ENCODE measurements at places on chromosomes 13 and 19.
A peak's percentile ranks its signal among the peaks of the same experiment; 100 is the strongest.

DNA sequence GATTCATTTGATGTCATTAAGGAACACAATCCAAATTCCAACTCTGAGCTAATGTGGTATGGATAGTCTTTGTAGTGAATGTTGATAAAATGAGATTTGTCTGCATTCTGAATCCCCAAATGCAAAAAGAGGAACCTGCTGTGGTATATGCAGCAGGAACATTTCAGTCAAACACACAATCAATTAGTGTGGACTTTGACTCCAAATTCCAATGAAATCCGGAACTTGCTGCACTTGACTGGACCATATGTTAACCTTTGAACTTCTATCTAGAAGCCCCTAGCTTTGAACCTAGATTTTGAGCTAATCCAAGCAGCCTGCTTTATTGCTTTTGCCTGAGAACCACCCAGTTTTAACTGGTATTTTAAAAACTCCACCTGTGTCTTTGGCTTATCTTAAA, 341.3 kb downstream of the SPRY2 start:
- no peak for DNase-seq

GRCh38 chr13:22077205-22077683, 406.4 kb downstream of the FGF9 start:
- DNase-seq = no peak

DNA sequence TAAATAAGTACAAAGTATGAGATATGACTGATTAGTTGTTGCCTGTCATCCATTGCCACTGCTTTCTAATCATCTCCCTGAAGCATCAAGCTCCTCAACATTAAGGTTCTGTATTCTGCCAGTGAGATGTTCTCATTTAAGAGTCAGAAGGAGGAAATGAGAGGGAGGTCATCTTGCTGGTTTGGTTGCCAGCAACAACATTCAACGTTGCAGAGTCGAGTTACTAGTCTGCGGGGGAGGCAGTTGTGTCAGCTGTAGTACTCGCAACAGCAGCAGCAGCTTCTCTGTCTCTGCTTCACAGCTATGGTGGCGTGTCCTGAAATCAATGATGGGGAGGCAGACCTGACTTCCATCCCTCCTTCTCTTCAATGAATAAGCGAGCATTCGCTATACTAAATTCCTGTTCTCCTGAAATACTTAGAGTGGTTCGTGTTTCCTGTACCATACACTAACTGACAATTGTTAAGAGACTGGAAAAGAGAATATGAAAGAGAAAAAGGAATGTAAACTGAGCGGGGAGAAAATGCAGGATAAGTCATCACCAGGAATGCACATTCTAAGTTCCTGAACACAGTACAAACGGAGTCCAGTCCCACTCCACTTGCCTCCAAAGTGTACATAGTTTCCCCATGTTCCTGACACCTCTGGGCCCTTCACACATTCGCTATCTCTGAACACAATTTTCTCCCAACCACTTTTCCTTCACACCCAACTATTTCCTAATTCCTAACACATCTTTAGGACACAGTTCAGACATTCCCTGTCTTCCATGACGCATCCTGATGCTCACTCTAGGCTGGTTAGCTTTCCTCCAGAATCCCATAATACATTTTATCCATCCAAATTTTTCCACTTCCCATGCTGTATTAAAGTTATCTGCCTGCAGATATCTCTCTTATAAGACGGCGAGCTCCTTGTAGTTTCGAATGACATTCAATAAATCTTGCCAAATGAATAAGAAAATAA, 263.0 kb downstream of the KLF12 start:
- peak; percentile 95 for DNase-seq

- DNase-seq = no peak
Measured at GRCh38 chr13:79637133-79637763, 156.3 kb downstream of the NDFIP2 start.

- no peak for DNase-seq
Measured at GRCh38 chr19:10230173-10230860, 814 bp downstream of the S1PR2 start.

- no peak for DNase-seq
Measured at GRCh38 chr19:58037927-58038687, 4.3 kb downstream of the ZSCAN1 start.

- peak; percentile 48 for DNase-seq
Measured at GRCh38 chr19:16496613-16496983, 404 bp downstream of the C19orf44 start.

DNA sequence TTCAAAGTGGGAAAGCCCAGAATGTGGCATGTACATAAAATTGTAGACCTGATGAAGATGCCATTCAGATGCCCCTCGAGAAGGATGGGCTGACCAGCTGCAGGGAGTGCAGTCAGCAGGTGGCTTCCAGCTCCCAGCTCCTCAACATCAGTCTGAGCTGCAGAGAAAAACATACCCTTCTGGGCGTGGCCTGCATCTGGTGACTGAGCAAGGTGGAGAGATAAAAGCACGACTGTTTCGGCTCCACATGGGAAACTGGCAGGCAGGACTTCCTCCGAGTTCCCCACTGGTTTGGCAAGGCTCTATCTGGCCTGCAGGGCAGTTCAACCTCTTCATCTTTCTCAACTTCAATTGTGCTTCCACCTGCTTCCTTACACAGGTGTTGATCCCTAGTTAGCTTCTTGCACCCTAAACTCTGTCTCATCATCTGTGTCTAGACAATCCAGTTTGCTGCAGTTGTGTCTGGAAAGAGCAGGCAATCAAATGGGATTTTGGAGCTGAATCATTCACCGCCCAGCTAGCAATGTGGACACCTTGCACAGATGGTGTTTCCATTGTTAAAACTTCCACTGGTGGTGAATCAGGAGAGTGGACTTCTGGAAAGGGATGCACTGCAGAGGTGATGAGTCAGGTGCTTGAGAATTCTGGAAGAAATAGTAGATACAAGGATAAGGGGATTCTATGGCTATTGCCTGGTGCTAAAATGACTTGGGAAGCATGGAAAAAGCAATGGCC, 56.8 kb downstream of the POLR1D start:
- DNase-seq = no peak

DNA sequence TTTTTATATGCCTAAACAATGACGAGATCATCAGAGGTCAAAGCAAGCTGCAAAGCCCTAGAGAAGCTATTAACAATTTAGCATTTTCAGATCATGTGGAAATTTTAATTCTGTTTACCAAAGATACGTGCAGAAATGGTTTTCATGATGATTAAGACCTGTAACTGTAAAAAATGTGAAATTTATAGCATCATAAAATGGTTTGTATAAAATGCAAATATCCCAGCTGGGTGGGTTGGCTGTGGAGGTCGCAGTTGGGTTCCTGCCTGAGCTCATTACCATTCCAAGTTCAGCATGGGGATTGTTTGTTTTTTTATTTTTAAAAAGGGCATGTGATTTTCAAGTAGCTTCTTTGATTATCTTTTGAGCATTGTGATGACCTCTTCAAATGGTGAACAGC, 47.9 kb upstream of the SIAH3 start:
- no peak for DNase-seq

GRCh38 chr13:102693776-102694175, 1.1 kb downstream of the METTL21C start:
- peak; percentile 57 for DNase-seq

DNA sequence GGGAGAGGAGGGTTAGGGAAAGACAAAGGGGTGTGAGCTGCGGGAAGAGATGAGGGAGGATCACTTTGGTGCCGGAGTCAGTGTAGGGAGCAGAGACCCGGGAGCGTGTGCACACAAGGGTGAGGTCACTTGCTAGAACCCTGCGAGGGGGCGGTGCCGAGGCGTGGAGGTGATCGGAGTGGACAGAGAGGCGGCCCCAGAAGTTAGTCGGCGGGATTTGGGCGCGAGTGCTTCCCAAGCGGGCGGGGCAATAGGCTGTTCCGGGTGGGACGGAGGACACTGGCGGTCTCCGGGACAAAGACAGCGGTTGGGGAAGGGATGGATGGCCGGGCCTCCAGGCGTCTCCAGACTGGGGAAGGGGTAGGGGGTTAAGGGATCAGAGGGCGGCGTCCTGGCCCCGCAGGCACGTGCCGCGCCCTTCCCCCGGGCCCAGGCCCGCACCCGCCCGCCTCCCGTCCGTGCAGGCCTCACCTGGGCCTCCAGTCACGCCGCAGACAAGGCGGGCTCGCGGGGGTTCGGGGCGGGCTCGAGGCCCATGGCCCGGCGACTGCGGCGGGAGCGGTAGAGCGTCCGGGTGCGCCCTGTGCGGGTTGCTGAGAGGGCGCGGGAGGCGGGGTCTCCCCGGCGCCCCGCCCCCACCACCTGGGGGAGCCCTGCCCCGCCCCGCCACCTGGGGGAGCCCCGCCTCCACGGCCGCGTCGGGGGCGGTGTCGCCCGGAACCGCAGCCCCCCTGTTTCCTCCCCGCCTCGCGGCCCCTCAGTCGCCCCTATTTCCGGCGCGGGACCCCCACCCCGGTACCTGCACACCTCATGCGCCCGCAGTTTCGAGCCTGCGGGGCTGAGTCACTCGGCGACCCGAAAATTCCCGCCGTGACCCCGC, at the start of gene LPAR2:
Gene LPAR2 (minus strand): TSS at position 600 of the 880 bp plus-strand sequence. CDS start 945 bp downstream, outside the sequence.
- no peak for DNase-seq

DNA sequence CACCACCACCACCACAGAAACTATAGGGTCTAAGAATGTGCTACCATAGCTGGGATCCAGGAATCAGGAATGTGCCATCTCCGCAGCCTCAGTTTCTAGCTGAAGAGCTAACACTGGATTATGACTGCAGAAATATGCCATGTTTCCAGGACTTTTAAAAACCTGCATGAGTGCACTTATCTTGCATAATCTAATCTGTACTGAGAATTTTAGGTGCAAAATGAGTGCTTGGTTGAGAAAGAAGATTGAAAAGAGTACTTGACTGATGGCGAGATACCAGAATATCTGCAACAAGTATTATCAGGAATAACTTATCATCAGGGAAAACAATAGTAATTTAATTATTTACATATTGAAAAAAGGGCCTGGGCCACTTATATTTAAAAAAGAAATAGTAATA, 97.2 kb upstream of the FAM216B start:
- DNase-seq = no peak

DNA sequence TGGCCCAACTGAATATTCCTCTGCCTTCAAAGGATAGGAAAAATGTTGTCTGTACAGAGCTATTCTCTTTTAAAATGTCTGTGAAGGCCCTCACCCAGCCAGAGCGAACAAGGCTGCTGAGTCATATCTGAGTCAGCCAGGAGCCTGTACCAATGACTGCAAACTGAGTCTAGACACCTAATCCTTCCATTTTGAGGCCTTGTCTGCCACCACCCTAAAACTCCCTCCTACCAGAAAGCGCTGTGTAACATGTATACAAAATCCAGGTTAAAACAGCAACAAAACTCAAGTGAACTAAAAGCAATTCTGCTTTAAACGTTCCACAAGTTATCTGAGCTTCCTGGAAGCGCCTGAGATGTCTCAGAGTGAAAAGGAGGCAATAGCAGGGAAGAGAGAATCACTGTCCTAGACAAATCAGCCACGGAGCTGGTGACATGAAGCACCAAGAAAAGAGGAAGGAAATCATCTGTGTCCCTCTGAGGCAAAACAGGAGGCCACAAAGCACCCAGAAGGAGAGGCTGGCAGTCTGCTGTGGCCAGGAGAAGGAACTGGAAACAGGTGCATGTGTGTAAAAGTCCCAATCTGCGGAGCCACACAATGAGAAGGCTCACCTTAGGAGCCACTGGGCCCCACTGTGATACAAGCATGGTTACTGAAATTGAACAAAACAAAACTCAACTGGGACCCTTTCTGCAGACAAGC, 10.2 kb downstream of the DHRS12 start:
- peak; percentile 87 for DNase-seq

DNA sequence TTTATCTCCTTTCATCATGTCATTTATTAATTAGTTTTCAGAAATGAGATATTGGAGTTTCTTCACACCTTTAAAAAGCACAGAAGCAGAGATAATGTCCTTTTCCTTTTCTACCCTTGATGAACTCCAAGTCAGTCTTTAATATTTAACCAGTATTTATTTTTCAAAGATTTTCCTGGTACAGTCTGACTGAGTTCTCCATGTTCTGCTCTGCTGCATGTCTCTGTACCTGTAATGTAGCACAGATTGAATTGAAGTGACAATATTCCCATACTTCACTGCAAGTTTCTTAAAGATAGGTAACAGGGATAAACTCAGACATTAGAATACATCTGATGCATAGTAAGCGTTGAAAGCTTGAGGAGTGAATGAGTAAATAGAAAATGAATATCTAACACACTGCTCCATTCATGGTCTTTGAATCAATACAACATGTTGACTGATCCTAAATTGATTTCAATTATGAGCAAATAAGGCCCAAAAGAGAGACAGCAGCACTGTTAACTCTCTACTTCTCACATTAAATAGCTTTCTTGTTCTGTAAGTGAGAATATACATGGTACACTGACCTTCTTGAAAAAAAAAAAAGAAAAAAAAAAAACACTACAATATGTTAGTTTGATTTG, 1323.6 kb upstream of the PRR20A start:
- DNase-seq = no peak

- DNase-seq = no peak
Measured at GRCh38 chr13:98878486-98879126, 99.3 kb downstream of the DOCK9 start.

DNA sequence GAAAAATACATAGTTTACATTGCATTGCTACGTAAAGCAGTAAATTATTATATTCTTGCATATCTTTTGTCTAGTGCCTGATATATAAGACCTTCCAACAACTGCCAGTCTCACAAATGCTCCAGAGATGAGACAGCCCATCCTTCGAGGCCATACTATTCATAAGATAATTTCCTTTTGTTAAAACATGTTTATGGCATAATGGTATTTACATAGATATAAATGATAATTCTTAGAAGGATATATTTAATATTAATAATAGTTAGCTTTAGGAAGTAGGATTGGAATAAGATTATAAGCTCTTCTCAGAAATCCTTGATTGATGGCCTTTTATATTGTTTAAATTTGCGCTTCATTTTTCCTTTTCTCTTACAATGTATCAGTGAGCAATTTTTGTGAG, 1410.1 kb upstream of the MIR17HG start:
- DNase-seq = no peak

- no peak for DNase-seq
Measured at GRCh38 chr13:66655847-66656454, 574.2 kb downstream of the PCDH9 start.

- no peak for DNase-seq
Measured at GRCh38 chr13:77724092-77724491, 26.6 kb downstream of the SLAIN1 start.

DNA sequence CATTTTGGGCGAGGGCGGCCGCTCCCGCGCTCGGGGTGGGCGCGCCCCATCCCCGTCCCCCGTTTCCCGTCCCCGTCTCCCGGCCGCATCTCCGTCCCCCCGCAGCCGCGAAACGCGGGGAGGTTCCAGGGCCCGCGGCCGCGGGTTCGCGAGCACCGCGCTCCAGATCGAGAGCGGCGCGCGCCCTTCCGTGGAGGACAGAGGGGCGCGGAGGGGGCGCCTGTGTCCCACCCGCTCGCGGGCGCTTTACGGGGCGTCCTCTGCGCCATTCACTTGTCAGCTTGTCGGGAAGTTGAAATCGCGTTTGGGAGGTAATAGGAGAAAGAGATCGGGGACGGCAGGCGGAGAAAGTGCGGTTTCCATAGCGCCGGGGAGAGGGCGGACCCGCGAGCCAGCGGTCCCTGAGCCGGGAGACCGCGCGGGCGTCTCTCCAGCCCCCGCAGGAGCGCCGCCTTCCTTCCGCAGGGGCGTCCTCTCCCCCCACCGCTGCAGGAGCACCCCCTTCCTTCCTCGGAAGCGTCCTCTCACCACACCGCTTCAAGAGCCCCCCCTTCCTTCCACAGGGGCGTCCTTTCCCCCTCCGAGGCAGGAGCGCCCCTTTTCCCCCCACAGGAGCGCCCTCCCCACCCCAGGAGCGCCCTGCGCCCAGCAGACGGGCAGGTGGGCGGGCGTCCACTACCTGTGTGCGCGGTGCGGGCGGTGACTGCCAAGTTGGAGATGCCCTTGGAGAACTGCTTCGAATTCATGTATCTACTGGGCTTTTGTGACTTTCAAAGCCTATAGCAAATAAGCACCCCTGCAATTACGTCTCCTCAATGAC, 962 bp upstream of the IRS2 start:
- DNase-seq = peak; percentile 42

GRCh38 chr19:47142779-47143178, 12.1 kb downstream of the SAE1 start:
- no peak for DNase-seq

Measured in astrocyte of the spinal cord (primary cell).